Sigmoid colon (tissue), 7 donors: ENCODE measurements at places on chromosomes 6 and 20. TPM values are rescaled to one million over a fixed set of nuclear protein-coding genes. Genes with fewer than 3 reads are reported as not detected.
A peak's percentile ranks its signal among the peaks of the same experiment; 100 is the strongest.

APMAP gene
- total RNA-seq, result 22.7 TPM

GRCh38 chr6:126123226-126123625, 136.9 kb downstream of the TRMT11 start:
- DNase-seq, result no peak

DNA sequence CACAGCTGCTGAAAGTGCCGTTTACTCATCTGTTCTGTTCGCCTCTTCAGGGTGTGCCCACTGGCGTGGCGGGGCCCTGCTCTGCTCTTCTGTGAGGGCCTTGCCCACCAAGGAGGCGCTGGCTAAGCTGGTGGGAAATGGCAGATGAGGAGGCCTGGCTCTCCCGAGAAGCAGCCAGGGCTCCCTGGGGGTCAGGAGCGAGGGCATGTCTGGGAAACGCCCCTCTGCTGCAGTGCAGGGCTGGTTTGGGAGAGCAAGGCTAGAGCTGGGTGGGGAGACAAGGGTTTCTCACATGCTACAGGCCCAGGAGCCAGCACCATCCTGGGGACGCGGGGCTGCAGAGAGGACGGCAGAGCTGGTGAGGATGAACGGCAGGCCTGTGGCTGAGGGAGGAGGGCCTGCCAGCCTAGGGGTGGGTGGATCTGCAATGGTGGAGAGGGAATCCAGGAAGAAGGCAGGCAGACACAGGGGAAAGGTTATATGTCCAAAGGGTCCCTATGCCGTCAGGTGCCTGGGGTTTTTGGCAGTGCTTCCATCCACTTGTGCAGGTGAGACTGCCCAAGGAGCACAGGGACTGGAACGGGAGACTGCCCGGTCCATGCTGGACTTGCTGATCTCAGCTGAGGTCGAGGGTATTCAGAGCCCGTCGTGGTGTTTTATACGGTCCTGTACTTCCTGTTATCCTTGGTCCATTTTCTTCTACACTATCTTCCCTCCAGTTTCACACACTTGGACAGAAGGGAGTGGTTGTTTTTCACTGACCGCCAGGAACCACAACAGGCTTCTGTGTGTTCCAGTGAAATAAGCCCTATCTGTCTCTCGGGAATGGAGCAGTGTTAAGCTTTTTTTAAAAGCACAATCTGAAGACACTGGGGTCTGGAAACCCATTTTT, 119.2 kb downstream of the SYCP2 start:
- no peak for DNase-seq

GRCh38 chr20:6623989-6624388, 143.5 kb upstream of the BMP2 start:
- no peak for DNase-seq

- DNase-seq, result no peak
These were observed 21.6 kb upstream of the ZNF831 start for GRCh38 chr20:59141818-59142581.

SOX18 gene
- 2.9 TPM for total RNA-seq

GRCh38 chr6:127748290-127748689, 152.6 kb downstream of the THEMIS start:
- DNase-seq, result no peak

- DNase-seq, result no peak
These were observed 63.5 kb upstream of the ZMYND8 start for GRCh38 chr20:47419953-47420514.

- no peak for DNase-seq
These were observed 140.1 kb upstream of the SPACA1 start for GRCh38 chr6:87907521-87907920.

GRCh38 chr20:47502271-47503239, 868 bp downstream of the NCOA3 start:
- no peak for DNase-seq

PRSS16 gene
- not detected for total RNA-seq

DNA sequence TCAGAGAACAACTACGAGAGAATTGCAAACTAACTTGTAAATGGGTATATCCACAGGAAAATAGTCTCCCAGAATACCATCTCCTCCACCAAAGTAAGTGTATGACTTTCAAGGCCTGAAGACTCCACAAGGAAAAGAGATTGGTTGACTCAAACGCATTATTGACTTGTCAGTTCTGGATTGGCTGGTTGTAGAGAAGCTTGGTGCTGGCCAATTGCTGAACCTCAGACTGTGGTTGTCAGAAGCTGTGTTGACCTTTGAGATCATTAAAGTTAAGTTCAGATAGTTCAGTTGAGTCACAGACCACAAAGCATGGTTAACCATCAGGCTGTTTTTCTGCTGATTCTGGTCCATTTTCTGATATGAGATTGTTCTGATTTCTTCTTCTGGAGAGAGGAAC, 388.3 kb downstream of the BMP2 start:
- no peak for DNase-seq

- no peak for DNase-seq
These were observed 391.9 kb downstream of the CD109 start for GRCh38 chr6:74087899-74088298.

GRCh38 chr20:3847429-3847940, 851 bp downstream of the MAVS start:
- no peak for DNase-seq

DNA sequence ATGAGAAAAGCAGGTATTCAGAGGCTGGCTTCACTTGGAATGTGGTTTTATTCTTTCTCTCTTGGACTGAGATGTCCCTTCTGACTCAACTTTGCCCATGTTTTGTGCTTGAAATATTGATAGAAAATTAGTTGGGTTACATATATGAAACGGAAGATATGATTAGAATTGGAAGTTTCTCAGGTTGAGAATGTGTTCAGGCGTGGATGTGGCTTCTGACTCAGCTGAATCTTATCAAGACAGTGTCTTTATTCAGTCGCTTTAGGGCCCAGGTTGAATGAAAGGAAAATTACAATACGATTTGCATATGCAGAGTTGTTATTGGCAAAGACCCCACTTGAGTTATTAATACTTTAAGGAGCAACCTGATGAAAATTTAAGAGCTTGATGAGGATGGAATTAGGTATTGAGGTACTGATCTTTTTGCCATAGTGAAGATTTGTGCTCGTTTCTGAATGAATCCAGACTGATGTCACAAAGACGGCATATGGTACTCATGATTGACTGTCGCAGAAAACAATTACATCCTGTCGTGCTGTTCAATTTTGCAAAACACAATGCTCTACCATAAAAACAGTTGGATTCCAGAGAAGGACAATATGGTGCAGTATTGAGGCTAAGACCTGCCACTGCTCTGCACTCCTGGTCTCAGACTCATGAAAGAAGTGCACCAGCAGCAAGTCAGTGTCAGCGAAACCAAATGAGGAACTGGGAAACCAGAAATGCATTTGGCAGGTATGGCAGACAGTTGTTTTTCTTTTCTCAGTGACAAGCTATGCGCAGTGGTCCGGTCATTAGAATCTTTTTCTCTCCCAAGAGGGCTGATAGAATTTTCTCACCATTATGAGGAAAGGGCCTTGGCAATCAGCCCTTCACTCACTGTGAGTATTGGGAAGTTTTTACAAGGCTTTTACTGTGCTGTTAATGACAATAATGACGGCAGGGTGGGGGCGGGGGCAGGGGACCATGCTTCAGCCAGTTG, 158.3 kb downstream of the DOK5 start:
- no peak for DNase-seq

DNA sequence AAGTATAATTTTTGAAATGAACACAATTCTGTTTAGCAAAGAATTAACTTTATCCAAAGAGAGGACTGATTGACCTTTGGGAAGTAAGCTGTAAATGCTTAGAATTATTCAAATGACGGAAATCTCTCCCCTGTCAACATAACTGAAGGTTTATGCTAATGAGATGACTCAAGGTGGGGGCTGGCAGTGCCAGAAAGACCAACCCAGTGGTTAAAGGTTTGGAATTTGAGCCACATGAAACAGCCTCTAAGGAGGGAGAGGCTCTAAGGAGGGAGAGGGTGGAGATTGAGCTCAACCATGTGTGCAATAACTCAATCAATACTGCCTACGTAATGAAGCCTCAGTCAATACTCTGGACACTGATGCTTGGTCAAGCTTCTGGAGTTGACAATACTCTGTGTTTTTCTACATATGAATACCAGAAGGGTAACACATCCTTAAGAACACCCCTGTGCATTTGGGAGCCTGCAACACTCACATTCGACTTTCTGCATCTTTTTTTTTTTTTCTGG, 123.4 kb upstream of the TENT5A start:
- DNase-seq, result no peak

GRCh38 chr6:71043902-71044301, 87.0 kb upstream of the B3GAT2 start:
- no peak for DNase-seq

- no peak for DNase-seq
These were observed 29.4 kb upstream of the RNF8 start for GRCh38 chr6:37324131-37325033.

- DNase-seq, result no peak
These were observed 70.2 kb downstream of the SLC22A3 start for GRCh38 chr6:160418370-160418769.

DNA sequence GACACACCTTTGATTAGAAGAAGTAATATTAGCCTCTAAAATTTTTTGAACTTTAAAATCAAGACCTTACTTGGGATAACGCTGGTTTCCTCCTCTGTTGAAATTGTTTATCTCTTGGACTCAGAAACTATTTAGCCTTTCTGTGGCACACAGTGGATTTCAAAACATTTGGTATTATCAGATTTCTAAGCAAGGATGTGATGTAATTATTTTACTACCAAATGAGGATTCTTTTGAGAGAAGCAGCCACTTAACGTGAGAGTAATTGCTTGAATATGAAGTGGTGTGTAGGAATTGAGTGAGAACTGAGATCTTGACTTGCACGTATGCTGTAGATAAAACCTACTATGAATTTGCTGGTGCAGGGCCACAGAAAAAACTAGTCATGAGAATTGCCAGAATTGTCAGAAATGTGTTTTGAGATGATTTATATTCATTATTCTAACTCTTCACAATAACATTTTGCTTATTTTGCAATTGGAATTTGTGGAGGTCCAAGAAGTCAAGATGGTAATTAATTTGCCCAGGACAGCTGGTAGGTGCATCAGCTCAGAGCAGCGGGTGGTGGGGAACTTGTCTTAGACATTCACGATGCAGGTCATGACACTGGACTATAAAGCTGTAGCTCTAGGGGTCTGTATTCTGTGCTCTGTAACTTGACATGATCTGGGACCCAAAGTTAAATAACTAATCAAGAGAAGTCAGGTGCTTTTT, 53.4 kb downstream of the AKAP12 start:
- no peak for DNase-seq

CFB gene
- total RNA-seq, result 33.5 TPM

BCAS1 gene
- 2.2 TPM for total RNA-seq

GRCh38 chr6:136658711-136659110, 108.5 kb upstream of the MAP7 start:
- DNase-seq, result no peak

GRCh38 chr20:58018590-58018989, 209.9 kb downstream of the ANKRD60 start:
- DNase-seq, result no peak

DNA sequence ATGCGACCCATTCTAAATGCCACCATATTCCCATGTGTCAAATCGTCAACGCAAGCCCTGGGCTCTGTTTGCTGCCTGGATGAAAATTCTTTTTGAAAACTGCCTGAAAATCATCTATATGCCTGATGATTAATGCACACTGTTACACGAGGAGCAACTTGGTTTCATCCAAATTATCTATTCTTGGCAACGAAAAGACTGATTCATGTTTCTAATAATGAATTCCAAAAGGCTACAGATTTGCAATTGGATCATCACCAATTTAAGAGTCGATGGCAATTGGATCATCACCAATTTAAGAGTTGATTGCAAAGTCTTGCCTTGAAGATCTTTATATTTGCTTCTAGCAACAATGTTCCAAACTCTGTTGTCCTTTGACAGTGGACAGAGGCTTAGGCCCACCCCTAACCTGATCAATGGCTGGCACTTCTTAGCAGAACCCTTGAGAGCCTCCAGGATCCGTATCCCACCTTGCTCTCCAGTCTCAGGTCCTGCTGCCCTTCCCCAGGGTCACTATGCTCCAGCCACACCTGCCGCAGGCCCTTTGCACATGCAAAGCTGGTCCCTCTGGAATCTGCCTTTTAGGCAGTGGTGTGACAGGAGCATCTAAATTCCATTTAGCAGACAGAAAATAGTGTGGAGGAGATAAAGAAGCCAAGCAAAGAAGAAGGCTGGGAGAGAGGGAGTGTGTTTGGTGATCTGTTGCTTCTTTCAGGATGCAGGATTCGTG, 460.9 kb upstream of the SULF2 start:
- DNase-seq, result peak; percentile 24

LAMP5 gene
- 0.16 TPM for total RNA-seq

RING1 gene
- total RNA-seq, result 13.2 TPM

GRCh38 chr6:100469101-100469859, 4.6 kb upstream of the SIM1 start:
- no peak for DNase-seq

GRCh38 chr6:159359581-159360297, 190.5 kb downstream of the FNDC1 start:
- DNase-seq, result no peak

DNA sequence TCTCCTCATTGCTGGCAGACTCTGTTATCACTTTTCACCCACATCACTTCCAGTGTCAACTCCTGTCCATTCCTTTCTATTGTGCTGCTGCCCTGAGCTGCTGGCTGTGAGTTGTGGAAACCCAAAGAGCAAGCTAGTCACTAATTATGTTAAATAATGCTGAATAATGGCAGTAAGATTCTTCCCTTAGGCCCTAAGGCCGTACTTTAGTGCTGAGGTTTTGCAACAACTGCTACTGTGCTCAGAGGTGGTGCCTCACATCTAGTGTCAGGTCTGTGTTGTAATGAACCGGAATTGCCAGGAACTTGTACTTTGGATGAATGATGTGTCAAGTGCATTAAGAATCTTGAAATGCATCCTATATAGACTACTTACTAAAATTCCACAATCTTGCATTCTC, 372.2 kb upstream of the RNF217 start:
- no peak for DNase-seq

SMLR1 gene
- not detected for total RNA-seq

DNA sequence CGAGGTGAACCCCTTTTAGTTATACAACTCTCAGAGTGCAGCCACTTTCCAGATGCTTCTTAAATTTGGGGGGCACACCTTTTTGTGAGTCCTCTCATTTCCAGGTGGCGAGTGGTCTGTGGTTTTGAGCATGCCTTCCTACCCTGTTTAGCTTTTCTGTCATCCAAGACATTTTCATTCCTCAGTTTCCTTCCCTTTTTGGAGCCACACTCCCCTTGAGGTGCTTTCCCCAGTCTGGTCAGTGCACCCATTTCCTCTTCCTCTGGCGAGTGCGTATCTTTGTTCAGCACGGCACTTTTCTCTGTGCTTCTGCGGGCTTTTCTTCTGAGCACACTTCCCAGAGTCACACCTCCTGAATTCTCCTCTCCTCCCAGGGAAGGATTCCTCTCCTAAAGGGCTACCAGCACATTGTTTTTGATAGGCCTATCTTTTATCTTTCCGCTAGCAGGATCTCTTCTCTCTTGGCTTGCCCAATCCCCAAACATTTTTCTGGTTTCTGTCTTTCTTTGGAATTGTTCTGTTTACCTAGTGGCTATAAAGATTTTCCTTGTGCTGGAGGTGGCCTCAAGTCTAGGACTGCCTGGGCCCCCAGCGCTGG, 1.4 kb downstream of the PHF20 start:
- peak; percentile 66 for DNase-seq

GRCh38 chr6:91415031-91415605, 828.2 kb upstream of the MAP3K7 start:
- no peak for DNase-seq

RNF39 gene
- not detected for total RNA-seq

FAM184A gene
- 5.4 TPM for total RNA-seq
